Tongue (tissue), 3 donors: ENCODE measurements at places on chromosomes 3 and 15.

- DNase-seq: no peak
Measured at GRCh38 chr3:152943645-152944044, 108.7 kb downstream of the P2RY1 start.

- no peak for DNase-seq
Measured at GRCh38 chr3:17709236-17709810, 33.1 kb downstream of the TBC1D5 start.

GRCh38 chr3:106119614-106120082 lies 250.8 kb upstream of the CBLB start:
- DNase-seq: no peak

DNA sequence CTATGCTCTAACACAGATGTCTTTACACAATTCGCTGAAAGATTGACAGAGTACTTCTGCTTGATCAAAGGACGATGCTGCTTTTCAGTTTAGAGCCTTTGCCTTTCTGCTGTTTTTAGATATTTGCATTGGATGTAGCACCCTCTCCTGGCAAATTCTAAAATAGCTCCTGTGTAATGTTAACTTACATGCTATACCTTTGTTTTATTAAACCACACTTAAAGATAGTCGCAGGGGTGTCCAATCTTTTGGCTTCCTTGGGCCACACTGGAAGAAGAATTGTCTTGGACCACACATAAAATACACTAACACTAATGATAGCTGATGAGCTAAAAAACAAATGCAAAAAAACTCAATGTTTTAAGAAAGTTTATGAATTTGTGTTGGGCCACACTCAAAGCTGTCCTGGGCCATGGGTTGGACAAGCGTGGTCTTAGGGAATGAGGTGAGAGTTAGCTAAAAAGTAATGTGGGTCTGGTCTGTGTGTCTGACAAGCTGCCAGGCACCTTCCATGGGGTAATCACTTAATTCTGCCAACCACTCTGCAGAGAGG lies 62.9 kb downstream of the ATG7 start:
- peak; percentile 81 for DNase-seq

DNA sequence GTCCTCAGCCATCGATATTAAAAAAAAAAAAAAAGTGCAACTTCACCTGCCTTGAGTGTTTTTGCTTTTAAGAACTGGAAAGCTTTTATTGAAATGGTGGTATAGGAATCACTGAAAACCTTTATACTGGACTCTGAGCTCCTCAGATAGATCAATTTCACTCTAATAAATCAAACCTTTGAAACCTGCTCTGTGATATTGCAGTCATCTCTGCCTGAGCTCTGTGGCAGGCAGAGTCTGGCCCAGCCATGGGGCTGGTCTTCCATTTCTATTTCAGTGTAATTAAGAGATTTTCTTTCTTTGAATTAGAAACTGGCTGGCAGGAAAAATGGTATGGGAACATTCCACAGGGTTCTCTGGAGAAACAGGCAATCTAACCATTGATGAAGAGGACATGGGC lies 762.5 kb downstream of the AGBL1 start:
- DNase-seq: no peak

GRCh38 chr3:194042927-194043326 lies 93.0 kb upstream of the HES1 start:
- DNase-seq: no peak

DNA sequence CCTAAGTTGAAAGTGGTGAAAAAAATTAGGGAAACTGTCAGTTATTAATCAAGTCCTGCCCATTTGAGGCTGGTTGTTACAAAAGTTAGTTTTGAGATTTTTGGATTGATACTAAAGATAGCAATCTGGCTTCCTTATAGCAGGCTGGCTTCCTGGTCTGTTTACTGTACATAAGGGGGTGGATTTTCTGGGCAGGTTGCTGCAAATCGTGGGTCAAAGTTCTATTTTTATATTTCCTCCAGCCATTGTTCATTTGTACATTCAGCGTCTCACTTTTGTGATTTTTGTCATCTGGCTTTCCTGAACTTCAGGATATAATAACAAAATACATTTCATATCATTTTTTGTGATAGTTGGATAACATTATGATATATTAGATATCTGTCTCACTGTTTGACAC lies 49.5 kb downstream of the CLDN1 start:
- no peak for DNase-seq

DNA sequence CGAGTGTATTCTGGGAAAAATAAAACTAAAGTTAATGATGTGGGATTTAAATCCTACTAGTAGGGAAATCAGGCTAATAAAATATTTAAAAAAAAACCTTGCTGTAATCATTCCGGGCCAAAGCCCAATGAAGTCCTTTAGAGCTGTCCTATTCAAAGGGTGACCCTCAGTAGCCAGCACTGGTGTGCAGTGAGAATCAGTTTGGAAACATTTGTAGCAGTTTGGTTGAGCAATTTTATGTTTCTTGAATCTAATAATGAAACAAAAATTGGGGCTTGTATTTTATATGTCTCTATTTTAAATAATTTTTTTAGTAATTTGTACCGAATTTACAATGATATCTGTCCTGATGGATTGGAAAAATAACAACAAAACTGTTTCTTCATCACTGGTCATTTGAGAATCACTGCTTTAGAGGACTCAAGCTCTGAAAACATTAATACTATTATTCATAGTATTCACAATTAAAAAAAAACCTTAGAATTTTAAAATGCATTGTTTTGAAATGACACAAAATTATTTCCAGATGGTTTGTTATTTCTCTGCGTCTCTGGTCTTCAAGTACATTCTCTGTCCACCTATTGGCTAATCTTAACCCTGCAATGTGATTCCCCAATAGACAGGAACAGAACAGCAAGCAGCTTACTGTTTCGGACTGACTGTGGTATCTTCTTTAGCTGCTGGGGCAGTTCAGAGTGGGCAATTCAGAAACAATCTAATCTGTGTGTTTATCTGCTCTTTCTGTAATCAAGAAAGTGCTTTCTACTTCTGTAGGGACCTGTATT lies 71.2 kb downstream of the OTOL1 start:
- DNase-seq: peak; percentile 27

DNA sequence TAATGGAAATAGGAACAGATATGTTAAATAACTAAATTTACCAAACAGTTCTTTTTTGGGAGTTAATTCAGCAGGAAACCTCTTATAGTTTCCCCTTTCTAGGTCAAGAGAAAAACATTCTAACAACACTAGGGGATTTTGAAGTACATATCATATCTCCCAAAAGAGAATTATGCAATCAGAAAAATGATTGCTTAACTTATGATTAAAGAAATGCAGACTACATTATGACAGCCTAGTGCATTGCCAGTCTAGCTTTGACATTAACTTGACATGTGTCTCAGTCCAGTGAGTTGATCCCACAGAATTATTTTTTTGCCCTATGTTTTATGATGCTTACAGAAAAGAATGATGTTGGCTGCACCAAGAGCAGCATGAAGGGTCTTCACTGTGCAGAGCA lies 31.7 kb upstream of the NPHP3 start:
- no peak for DNase-seq

GRCh38 chr15:55969582-55969981 lies 23.8 kb downstream of the NEDD4 start:
- DNase-seq: no peak

- peak; percentile 72 for DNase-seq
Measured at GRCh38 chr15:87949151-87949574, 307.4 kb downstream of the NTRK3 start.

- no peak for DNase-seq
Measured at GRCh38 chr15:33788906-33789540, 179.3 kb upstream of the CHRM5 start.

GRCh38 chr15:62857411-62857853 lies 185.1 kb upstream of the TPM1 start:
- no peak for DNase-seq

GRCh38 chr3:134239538-134239937 lies 11.1 kb downstream of the RYK start:
- no peak for DNase-seq

GRCh38 chr3:135134684-135135075 lies 339.6 kb downstream of the EPHB1 start:
- no peak for DNase-seq

- DNase-seq: no peak
Measured at GRCh38 chr3:155550391-155550790, 194.5 kb downstream of the PLCH1 start.

DNA sequence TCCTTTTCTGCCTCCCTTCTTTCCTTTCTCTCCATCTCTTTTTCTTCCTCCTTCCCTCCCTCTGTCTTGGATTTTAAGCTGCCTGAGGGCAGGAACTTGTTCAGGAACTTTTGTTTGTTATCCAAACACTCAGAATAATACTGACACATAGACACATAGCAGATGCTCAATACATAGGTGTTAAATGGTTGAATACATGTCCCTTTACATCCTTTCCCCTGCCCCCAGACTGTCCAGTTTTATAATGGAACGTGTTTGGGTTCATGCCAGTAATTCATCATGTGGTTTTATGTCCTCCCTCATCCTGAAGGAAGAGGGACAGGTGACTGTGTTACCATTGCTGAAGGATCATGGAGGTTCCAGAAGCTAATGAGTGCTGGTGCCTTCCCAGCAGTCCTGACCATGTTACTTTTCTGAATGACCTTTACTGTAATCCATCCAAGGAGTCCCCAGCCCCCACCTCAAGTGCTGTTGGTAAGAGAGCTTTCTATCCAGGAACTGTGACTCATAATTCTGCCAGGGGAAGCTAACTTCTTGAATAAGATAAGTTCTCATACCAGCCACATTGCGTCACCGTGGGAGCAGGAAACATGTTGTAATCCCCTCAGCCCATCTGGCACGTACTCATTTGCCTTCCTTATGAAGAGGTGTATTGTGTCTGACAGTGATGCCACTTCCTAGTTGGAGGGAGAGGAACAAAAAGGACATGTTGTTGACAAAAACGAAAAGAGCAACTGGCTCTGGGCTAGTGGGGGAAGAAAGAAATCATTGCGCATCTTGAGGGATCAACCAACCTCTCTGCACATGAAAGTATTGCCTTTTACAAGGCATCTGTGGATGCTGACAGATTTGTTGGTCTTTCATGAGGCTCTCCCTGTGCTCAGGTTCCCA lies 52.4 kb downstream of the IL1RAP start:
- DNase-seq: peak; percentile 75

DNA sequence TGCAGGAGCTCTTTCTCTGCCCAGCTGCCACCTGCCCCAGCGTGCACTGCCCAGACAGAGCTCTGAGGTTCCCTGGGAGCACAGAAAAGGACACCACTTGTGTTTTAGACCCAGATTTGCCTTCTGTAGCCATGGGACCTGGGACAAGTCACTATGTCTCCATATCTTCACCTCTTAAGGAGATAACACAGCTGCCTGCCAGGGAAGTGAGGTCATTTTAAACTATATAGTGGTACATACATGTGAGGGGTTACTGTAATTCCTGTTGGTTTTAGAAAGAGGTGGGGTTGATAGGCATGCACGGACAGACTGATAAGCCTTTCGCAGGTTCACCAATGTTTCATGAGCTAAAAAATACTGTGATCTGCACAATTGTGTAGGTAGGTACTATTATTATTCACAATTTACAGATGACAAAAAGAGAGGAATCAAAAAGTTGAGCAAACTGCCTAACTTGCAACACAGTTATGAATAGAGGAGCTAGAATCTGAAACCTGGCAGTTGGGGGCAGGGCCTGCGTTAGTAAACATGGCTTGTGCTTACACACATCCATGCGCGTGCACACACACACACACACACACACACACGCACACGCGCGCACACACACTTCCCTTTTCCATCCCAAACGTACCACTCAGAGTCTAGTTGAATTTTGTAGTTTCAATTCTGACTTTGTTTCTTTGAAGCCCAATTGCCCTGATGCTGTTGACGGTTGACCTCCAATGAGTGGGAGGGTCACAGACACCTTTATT lies 193.6 kb downstream of the FAM43A start:
- DNase-seq: no peak

GRCh38 chr15:52441841-52442240 lies 86.8 kb downstream of the MYO5A start:
- no peak for DNase-seq

GRCh38 chr3:71051893-71052687 lies 531.4 kb downstream of the FOXP1 start:
- no peak for DNase-seq

- no peak for DNase-seq
Measured at GRCh38 chr3:16908016-16908807, 23.5 kb downstream of the PLCL2 start.

DNA sequence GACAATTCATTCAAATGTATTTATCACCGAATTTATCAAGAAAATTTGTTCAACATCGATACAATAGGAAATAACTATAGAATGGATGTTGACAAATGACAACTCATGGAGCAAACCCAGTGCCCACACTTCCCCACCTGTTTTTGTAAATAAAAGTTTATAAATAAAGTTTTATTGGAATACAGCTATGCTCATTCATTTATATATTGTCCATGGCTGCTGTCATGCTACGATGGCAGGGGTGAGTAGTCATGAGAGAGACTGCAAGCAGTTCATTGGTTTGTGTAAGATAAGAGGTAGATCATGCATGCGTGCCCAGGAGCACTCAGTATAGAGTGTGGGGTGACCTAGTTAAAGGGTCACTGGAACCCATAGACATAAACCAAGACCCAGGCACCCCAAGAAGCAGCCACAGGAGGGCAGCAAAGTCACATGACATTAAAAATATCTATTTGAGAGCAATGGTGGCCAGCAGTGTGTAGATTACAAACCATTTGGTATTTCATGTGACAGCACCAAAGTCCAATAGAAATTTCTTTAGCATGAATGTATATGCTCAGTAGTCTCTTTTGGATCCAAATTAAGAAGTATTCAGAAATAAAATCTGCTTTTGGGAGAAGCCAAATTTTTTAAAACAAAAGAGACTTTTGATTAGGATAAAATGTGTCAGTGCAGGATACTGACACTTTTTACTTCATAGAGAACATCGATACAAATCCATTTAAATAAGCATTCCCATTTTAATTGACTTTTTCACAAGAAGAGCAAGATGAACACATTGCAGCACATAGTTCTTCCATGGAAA lies 794.8 kb downstream of the MCTP2 start:
- peak; percentile 26 for DNase-seq

- DNase-seq: no peak
Measured at GRCh38 chr15:63379492-63380150, 2.0 kb downstream of the CA12 start.

- DNase-seq: no peak
Measured at GRCh38 chr3:134333522-134334181, 40.6 kb downstream of the AMOTL2 start.

DNA sequence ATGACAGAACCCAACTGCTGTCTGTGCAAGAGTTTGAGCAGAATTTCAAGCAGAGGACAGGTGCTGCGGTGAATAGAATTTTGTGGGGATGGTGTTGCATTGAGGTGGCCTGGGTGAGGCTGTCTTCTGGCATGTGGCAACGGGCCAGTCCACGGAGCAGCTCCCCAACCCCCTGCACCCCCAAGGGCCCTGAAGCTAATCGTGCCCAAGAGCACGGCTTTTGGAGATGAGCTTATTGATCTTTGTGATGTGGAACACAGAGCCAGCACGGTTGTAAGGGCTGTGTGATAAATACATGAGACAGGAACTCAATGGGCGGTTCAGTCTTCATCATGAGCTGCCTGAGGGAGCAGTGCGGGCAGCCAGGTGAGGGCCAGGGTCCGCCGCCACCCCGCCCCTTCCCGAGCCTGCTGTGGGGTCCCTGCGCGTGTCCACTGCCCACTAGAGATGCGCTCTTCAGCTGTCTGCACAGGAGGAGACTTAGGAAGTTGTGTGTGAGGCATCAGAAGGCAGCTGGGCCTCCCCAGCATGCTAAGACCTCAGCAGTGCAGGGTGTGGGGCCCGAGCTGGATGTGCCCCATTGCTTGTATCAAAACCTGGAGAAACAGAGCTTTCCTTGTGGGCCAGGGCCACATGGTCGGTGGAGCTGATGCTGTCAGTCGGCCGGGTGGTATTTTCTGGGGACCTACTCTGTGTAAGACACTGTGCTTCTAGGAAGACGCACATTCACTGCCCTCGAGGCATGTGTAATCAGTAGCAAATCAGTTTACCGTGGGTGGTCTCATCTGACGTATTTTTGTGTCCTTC lies 90.5 kb downstream of the CHRNA7 start:
- DNase-seq: no peak
